Stimulated activated CD4-positive, alpha-beta T cell treated with anti-CD3 and anti-CD28 coated beads, Interleukin-15, amount 100 ng/mL, for 48 hours (primary cell): ENCODE measurements at places on chromosomes 3 and 15.

DNA sequence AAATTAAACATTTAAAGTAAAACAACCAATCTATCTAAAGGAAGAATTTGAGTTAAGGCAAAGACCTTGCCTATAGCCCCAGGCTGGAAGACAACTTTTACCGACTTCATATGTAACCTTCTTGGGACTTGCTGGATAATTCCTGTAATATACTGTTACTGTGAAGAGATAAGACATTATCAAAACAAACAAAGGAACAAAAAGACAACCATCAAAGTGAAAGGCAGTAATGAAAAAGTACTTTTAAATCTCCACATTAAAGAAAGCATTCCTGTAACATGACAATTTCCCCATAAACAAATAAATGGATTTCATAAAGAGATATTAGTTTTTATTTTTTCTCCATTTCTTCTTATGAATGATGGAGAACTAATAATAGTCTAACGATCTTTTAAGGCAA is 2.4 kb downstream of the CMTM6 start:
- no peak for DNase-seq

- no peak for DNase-seq
These were observed 11.8 kb upstream of the RPUSD3 start for GRCh38 chr3:9855594-9855993.

- no peak for DNase-seq
These were observed 858 bp upstream of the SACM1L start for GRCh38 chr3:45688194-45688881.

- no peak for DNase-seq
These were observed 111.2 kb upstream of the STT3B start for GRCh38 chr3:31421314-31422048.

GRCh38 chr3:37926611-37927010 is 64.0 kb upstream of the VILL start:
- DNase-seq: no peak

DNA sequence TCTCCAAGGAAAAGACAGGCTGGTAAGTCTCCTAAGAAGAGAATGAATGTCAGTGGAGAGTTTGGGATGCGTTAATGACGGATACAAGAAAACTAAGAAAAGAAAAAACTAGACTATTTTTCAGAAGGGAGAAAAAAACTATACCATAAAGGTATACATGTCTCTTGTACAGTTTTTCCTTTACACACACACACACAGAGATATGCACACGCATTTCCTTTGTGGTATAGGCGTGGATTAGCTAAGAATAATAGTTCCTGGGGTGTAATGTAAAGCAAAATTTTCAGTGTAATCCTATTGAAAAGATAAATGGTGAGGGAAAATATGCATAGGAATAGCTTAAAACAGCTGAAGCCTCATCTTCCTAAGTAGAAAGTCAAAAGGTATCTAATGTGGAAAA is 36.3 kb downstream of the GABPB1 start:
- DNase-seq: no peak

DNA sequence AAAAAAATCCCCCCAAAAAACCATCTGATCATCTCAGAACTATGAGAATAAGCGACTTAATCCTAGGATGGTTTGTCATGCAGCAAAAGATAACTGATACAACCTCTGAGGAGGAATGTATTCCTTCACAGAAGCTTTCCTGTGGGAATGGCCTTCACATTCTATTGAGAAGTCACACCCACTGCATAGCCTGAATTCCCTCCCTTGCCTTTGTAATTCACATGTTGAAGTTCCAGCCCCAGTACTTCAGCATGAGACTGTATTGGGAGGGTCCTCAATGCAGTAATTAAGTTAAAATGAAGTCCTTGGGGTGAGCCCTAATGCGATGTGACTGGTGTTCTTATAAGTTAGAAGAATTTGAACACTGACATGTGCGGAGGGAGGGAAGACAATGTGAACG is 395.2 kb downstream of the TUSC7 start:
- DNase-seq: no peak

DNA sequence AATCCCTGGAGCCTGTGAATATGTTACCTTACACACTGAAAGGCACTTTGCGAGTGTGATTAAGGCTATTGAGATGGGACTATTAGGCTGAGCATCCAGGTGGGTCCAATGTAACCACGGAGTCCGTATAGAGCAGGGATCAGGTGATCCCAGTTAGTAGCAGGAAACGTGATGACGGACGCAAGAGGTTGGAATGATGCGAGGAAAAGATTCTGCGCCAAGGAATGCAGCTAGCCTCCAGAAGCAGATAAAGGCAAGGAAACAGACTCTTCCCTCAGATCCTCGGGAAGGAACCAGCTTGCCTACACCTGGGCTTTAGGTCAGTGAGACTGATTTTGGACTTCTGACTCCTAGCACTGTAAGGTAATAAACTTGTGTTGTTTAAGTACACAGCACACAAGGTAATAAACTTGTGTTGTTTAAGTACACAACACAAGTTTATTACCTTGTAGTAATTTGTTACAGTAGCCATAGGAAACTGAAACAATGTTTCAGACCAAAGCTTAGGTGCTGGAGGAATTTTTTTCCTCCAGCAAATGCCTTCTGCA is 125.0 kb downstream of the CHST2 start:
- no peak for DNase-seq

DNA sequence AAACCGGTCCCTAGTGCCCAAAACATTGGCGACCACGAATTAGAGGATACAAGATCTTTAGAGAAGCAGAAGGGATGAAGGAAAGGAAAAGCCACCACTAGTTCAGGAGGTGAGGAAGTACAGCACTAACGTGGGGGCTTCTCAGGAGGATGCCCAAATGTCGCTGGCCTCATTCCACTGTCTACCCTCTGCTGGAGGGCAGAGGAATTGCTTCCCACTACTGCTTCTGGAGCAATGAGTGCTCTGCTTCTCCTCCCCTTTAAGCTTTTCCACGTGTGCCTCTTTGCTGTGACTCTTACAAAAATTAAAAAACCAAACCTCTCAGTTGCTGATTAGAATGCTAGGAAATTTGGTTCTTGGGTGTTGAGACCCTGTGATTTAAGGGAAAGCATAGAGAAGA is 281.3 kb downstream of the CLSTN2 start:
- DNase-seq: no peak

DNA sequence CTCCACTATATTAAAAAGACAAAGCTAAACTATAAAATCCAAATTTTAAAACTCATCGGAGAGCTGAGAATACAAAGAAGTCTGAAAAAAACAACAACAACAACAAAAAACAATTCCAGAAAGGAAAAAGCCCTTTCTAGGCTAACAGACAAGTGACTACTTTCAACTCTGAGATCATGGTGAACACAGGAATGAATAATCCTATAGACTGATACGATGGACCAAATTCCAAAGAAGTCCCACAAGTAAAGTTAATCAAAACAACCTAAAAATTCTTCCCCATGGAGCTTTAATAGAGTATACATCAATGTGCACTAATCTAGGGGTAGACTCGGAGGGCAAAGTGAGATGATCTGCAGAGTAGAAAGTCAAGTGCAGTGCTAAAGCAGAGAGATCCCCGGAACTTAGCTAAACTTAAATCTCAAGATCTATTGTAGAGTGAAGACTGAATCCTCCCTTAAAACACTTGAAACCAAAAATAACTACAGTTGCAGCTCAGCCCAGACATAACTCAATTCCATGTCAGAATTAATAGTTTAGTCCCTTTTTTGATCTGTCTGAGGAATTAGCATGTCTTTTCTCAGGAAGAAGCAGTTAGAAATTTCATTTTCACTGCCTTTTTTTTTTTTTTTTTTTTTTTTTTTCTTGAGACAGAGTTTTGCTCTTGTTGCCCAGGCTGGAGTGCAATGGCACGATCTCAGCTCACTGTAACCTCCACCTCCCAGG is 43.5 kb downstream of the MYO9A start:
- no peak for DNase-seq

DNA sequence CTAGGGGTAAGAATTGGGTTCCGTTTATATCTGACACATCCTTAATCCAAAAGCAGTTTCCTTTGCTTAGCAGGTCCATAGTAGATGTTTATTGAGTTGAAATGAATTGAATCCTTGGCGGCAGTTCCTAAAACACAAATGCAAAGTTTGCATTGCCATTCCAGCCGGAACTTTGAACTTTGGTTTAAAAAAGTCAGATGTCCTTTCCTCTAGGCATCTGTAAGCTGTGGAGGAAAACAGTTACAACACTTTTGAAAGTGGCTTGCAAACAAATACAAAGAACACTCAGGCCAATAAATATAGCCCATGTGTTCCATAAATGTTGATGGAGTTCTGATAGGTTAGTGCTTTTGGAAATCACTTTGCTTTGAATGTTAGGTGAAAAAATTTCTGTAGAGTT is 374.7 kb upstream of the RARB start:
- no peak for DNase-seq

- DNase-seq: no peak
These were observed 44.4 kb upstream of the SACM1L start for GRCh38 chr3:45644791-45645201.

- DNase-seq: no peak
These were observed 1.2 kb downstream of the GABRB3 start for GRCh38 chr15:26771578-26772153.

- no peak for DNase-seq
These were observed 4.1 kb downstream of the CAMK2N2 start for GRCh38 chr3:184257083-184257915.

- no peak for DNase-seq
These were observed 18.3 kb downstream of the CEP63 start for GRCh38 chr3:134504132-134504531.

- DNase-seq: no peak
These were observed 78.9 kb downstream of the IQSEC1 start for GRCh38 chr3:12994357-12994606.

GRCh38 chr3:38169027-38169317 is 3.6 kb downstream of the OXSR1 start:
- no peak for DNase-seq

DNA sequence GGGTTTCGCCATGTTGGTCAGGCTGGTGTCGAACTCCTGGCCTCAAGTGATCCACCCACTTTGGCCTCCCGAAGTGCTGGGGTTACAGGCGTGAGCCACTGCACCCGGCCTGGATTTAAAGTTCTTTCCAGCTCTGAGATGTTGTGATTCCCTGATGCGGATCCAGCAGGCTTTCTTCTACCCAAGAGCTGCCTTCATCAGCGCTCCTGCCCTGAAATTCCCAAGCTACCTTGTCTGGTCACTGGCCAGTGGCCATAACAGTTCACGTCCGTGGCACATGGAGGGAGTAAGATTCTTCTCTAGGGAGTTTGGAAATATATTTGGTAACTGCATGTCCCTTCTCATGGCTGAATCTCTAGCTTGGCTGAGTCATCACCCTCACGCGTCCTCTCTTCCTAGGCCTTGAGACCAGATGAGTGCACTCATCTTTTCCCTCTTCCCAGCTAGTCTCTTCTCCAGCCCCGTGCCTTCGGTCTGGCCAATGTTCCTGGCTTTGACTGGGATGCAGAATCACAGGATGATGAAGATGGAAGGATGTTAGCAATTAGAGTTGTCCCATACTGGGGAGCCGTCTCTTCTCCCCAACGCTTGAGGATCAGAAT is 29.8 kb upstream of the APOD start:
- no peak for DNase-seq

DNA sequence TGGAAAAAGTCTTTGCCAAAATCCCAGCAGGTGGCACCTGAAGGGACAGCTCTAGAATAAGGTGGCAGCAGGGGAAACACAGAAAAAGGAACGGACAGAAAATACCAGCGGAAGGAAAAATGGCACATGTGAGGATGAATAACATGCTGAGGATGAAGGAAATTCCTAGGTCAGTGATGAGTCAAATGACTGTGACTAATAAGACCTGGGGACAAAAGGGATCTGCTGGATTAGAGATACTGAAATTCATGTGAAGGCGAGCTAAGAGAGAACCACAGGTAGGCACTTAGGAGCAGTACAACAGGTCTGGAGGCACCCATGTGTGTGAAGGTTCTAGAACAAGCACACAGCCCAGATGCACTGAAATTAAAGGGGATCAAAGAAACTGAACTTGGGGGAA is 482.5 kb downstream of the FOXP1 start:
- DNase-seq: no peak

DNA sequence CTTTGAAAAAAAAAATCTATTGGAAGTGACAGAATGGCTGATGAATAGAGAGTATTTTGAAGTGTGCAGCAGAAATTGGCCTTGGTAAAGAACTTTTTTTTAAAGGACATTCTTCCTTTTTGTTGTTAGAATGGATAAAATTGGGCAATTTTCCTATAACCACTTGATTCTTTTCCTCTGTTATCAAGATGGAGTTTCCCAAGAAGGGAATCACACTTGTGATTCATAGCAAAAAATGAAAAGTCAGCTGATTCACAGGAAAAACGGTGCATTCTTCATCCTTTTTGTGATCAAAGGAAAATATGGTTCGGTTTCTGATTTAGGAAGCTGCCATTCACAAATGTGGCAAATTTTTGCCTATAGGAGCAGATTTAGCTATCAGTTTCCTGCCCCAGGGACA is 486.8 kb downstream of the GBE1 start:
- no peak for DNase-seq

GRCh38 chr15:92614791-92615785 is 40.5 kb downstream of the FAM174B start:
- no peak for DNase-seq

DNA sequence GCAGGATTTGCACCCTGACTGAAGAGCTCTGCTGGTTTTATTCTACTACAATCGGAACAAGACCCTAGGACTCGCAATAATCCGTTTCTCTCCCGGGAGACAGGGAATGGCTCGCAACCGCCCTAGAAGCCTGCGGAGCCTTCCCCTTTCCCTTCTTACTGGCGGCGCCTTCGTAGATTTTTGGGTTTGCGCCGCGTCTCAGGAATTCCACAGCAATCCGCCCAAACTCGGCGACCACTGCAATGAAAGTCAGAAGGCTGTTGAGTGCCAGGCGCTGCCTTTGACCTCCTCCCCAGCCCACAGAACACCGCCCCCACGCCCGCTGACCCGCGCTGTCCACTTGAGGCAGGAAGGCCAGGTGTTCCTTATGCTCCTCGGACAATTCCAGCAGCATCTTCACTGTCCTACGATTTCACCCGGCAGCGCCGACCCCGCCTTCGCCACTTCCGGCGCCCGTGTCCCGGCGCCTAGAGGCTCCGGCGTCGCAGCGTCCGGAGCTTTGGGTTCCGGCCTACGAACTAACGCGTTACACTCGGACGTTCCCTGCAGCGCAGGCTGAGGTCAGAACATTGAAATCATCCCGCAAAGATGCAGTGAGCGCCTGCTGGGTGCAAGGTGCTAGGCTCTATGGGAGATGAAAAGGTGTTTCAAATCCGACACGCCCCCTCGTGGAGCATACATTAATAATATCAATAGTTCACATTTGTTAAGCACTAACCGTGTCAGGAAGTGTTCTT is at the start of gene COMMD2:
COMMD2 (minus strand) TSS at position 439 of the 737 bp plus-strand sequence; CDS start at position 394, 45 bp downstream.
- DNase-seq: peak; percentile 77

GRCh38 chr3:178381971-178382448 is 154.2 kb upstream of the KCNMB2 start:
- no peak for DNase-seq

DNA sequence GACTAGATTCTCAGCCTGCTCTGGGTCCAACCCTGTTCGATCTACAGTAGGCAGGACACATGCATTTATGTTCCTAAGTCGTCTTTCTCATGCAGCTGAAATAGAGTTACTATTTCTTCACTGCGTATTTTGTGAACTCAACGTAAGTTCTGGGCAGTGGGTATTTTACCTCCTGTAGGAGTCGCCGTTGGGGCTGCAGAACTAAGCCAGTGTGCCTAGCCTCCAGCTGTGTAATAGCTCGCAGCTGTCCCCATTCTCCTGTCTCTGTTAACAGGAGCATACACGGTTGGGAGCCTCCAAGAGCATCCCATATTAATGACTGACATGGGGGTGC is 58.4 kb upstream of the HRH1 start:
- DNase-seq: no peak
